Activated effector memory CD4-positive, alpha-beta T cell treated with anti-CD3 and anti-CD28 coated beads, Interleukin-2, amount 50 U/mL, for 16 hours (primary cell): ENCODE measurements at places on chromosomes 4 and X.

DNA sequence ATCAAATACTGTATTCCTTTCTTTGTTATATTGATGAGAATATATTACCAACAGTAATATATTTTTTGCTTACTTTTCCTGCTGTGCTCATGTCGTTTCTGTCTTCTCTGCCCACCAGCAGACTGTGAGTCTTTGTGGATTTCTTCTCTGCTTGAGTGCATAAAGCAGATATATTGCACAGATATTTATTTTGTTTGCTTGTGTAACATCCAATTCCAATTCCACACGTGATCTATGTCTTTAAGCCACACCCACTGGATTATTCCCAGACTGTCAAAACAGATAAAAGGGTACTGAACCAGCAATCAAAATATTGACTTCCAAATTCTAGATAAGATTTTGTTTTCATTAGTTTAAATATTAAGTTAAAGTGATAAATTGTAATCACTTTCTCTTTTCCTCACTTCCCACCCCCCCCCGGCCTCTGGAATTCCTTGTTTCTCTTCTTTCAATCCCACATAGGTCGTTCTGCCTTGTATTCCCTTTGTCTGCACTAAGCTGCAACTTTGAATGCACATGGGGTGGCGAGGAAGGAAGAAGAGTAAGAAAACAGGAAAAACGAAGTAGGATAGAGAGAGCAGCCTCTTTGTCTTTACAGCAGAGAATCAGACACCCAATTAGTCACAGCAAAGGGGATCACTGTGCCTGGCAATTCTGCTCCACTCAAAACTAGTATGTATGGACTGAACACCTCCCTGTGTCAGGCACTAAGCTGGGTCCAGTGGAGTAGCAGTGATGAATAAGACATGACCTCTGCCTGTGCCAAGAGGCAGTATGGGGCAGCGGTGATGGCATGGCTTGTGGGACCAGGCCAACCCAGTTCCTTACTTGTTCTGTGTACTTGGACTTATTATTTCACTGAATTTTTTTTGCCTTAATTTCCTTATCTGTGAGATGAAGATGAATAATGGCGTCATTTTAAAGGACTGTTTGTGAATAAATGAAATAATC is at the start of gene ADH1B:
Gene ADH1B (minus strand): TSS at position 161 of the 951 bp plus-strand sequence. CDS start 70 bp downstream, at position 91.
- DNase-seq: no peak

GRCh38 chr4:144709159-144709558 is 63.2 kb downstream of the HHIP start:
- no peak for DNase-seq

GRCh38 chr4:14446311-14446710 is 556.0 kb upstream of the CPEB2 start:
- no peak for DNase-seq

DNA sequence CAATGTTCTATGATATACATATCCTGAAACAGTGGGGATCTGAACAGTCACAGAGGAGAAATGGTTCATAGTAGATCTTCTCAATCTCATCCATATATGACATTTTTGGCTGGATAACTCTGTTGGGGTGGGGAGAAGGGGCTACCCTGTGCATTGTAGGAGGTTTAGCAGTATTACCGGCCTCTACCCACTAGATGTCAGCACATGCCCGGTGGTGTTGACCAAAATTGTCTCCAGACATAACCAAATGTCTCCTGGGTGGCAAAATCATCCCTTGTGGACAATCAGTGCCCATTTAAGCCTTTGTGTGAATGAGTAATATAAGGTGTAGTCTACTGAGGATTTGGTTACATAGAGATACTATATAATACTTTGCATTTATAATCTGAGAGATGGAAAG is 89.9 kb downstream of the PLS3 start:
- DNase-seq: no peak

DNA sequence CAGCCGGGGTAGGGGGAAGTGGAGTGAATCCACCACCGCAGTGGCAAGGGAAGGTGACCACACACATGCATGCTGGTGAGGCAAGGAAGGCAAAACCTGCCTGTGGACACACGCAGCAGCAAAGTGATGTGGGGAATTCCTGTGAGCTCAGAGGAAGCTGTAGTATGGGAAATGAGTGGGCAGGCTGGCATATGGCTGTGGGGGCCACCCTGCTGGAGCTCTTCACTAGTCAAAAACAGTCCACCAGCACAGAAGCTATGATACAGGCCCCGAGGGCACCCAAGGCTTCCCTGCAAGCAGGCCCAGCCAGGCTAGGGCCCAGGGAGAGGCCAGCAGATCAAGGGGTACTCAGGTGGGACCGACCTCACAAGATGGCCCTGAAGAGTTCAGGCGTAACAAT is 239.1 kb downstream of the CHM start:
- DNase-seq: no peak

DNA sequence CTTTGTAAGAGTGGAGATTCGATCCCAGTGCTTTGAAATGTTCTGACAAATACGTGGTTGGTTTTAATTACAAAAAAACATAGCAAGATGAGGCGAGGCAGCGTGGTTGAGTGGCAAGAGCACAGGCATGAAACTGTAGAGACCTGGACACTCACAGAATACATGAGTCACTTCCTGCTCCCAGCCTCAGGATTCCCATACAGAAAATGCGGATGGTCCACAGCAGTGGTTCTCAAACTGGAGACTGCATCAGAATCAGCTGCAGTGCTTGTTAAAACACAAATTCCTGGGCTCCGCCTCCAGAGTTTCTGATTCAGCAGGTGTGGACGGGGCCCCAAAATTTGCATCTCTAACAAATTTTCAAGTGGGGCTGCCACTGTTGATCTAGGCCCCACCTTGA is 10.1 kb downstream of the OTOP1 start:
- no peak for DNase-seq

GRCh38 chr4:176432811-176433540 is 113.2 kb downstream of the SPCS3 start:
- DNase-seq: no peak

DNA sequence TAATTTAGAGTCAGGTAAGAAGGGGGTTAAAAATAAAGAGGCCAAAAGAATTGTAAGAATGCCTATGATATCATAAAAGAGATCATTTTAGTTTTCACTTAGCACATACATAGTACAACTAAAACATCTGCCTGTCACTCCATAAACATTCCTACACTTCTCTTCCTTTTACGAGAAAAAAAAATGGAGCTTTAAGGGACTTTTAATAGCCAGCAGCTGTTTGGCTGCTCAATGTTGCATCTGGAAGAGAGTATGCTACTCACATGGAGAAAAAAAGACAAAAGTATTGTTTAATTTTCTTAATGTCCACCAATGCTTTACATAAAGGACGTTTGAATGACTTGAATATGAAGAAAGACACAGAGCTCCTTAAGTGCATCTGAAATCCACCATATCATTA is 48.7 kb upstream of the TNIP3 start:
- DNase-seq: no peak

- no peak for DNase-seq
Observed at GRCh38 chr4:105280338-105281123, 133.9 kb downstream of the TET2 start.

DNA sequence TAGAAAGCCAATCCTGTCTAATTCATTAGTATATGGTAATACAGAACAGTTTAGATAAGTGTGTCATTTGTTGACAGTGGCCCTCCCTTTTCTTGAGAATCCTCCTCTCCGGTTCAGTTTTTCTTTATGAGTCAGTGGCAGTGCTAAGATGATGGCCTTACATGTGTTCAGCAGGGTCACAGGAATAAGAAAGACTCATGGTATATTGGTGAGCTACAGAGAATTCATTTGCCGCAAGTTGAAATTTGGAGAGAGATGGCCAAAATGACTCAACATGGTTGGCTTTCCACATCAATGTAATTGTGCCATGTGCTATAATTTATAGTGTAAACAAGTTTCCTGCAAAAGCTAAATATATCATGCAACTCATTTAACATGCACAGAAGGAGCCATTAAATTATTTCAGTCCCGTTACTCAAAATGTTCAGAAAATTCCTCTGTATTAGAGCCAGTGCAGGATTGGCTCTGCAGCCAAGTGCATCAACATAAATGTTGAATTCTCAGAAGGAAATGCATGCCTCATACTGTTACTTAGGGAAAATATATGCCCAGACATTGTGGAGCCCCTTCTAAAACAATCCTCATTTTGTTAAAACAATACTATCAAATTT is 374.3 kb downstream of the AFF2 start:
- no peak for DNase-seq

DNA sequence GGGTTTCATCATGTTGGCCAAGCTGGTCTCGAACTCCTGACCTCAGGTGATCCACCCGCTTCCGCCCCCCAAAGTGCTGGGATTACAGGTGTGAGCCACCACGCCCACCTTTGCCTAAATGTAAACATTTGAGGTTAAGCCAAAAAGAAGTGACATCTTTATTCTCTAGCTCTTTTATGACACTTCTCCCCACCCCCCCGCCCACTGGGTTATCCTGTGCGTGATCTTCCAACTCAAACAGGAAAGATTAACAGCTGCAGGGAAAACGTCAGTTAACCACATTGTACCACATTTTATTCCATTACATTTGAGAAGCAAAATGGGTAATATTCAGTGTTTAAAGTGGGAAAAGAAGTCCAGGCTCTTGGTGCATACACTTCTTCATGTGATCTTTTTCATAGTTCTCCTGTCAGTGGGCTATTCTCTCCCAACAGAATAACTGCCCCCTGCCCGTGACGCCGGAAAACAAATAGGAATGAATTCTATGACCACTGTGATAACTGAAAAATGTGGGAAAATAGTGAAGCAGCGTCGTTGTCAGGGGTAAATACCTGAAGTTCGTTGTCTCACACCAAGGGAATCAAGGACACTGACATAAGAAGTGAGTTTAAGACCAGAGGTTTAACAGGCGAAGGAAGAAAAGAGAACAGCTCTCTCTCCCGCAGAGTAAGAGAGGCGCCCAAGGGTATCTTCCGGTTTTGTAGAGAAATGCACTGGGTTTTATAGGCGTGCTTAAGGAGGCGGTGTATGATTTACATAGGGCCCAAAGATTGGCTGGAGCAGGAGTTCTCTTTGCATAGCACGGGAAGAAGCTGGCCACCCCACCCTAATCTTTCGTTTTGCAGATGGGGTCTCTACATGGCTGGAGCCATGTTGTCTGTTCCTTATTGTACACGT is 9.7 kb upstream of the SRD5A3 start:
- no peak for DNase-seq

DNA sequence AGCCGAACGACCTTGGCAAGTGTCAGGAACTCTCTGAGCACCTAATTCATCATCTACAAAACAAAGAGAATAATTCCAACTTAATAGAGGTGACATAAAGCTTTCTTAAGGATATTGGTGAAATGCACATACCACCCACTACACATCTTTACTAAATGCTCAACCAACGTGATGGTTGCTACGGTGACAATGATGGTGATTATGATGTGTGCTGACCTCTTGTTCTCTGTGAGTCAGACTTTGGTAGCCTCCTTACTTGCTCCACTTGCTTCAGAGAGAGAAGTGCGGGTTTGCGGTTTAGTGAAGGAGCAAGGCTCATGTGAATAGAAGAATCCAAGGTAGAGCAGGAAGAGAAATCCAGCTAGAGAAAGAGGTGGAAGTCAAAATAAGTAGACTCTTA is 52.8 kb upstream of the CLNK start:
- no peak for DNase-seq

GRCh38 chr4:7929118-7929951 is 10.3 kb downstream of the AFAP1 start:
- peak; percentile 53 for DNase-seq

- DNase-seq: peak; percentile 6
Observed at GRCh38 chr4:8847764-8848163, 23.9 kb downstream of the HMX1 start.
